ENCODE measurements at places on chromosomes 2 and 18. TPM values are rescaled to one million over a fixed set of nuclear protein-coding genes. Genes with fewer than 3 reads are reported as not detected.

- H3K27ac ChIP-seq = no peak overlapping the region
- peaks cover 31% of the 10 kb centered on the region for H3K4me1 ChIP-seq
- peak; percentile 83 for DNase-seq
- H3K27me3 ChIP-seq = no peaks in the 10 kb centered on the region
- H3K36me3 ChIP-seq = peaks cover 9% of the 10 kb centered on the region
Measured at GRCh38 chr2:218272531-218273212, 2.4 kb downstream of the PNKD start.

GRCh38 chr18:22465859-22466457 is 48.2 kb upstream of the CTAGE1 start:
- peak overlapping the region; percentile 25 for H3K27ac ChIP-seq
- no peaks in the 10 kb centered on the region for H3K36me3 ChIP-seq
- peaks cover 4% of the 10 kb centered on the region for H3K27me3 ChIP-seq

DNA sequence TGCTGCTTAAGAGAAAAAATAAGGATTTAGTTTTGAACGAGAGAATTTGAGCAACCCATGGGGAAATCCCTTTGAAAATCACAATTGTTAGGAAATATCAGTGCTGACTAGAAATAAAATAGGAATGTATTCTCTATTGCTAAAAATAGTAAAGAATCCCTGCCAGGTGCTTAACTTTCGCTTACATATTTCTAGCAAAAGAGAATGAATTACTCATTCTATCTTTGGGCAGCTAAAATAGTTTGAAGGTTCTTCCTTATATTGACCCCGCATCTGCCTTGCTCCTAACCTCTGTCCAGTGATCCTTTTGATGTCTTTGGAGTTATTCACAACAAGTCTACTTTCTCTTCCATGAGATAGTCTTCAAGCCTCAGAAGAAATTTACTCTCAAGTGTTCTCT is 103.8 kb downstream of the PLCL1 start:
- no peaks in the 10 kb centered on the region for H3K36me3 ChIP-seq
- DNase-seq = no peak
- H3K4me3 ChIP-seq = no peak overlapping the region
- H3K27ac ChIP-seq = no peak overlapping the region

GRCh38 chr18:3114451-3114850 is 101.5 kb upstream of the LPIN2 start:
- H3K4me3 ChIP-seq = no peak overlapping the region
- no peak for DNase-seq
- H3K36me3 ChIP-seq = no peaks in the 10 kb centered on the region
- no peak overlapping the region for H3K27ac ChIP-seq
- no peaks in the 10 kb centered on the region for H3K4me1 ChIP-seq
- no peaks in the 10 kb centered on the region for H3K27me3 ChIP-seq

- no peak overlapping the region for H3K27ac ChIP-seq
- no peaks in the 10 kb centered on the region for H3K36me3 ChIP-seq
- DNase-seq = no peak
- peaks cover 4% of the 10 kb centered on the region for H3K4me1 ChIP-seq
- no peak overlapping the region for H3K4me3 ChIP-seq
Measured at GRCh38 chr18:79850731-79851130, 53.0 kb downstream of the KCNG2 start.

DNA sequence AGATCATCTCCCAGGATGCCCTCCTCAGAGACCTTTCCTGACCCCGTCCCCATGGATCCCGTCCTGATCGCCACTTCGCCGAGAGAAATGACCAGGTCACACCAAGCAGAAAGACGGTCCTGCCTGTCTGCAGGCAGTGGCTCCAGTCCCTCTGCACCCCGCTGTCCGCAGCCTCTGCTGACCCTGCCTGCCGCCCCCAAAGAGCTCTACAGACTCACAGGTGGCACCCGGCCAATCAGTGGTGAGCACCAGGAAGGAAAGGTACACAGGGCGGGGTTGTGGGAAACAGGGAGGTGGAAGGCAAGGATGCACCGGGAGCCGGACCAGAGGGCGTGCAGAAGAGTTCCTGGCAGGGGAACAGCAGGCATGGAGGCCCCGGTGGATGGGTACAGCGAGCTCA is 94.8 kb downstream of the NDUFA10 start:
- no peaks in the 10 kb centered on the region for H3K36me3 ChIP-seq
- no peak overlapping the region for H3K27ac ChIP-seq
- no peaks in the 10 kb centered on the region for H3K27me3 ChIP-seq
- no peak overlapping the region for H3K4me3 ChIP-seq

DNA sequence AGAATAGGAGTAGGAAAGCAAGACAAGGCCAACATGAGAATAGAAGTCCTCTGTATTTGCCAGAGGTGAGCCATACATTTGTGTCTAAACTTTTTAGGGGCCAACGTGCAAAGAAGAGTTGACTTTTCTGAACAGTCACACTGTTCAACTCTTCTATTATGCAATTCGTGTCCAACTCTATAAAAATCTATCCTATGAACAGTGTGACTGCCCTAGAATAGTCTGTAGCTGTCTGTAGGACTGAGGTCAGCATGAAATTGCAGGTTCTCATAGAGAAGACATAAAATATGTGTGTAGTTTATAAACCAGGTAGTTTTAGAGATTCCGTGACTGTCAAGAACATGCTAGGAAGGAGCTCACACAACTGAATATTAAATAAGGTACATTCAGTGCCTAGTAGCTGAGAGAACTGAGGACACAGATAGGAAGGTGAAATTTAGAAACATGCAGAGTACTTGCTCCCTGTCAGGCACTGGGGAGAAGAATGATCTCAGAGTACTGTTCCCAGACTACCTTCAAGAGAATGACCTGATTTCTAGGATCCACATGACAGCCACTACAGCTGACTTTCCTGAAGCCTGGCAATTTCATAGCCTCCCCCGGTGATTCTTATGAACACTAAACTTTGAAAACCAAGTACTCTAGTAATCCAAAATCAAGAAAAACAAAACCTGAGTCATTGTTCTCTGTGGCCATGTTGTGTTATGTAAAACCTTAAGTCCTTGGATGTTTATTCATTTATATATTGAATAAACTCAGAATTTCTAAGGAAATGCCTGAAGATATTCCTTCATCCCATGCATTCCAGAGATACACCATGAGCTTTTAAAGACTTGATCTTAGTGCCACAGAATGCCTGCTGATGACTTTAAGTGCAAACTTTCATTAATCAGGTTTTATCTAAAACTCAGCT is 201.5 kb upstream of the BOD1L2 start:
- no peak for DNase-seq
- H3K36me3 ChIP-seq = no peaks in the 10 kb centered on the region
- H3K27ac ChIP-seq = no peak overlapping the region
- H3K27me3 ChIP-seq = no peaks in the 10 kb centered on the region
- H3K4me1 ChIP-seq = peaks cover 7% of the 10 kb centered on the region
- no peak overlapping the region for H3K4me3 ChIP-seq

- H3K27ac ChIP-seq = no peak overlapping the region
- peaks cover under 1% of the 10 kb centered on the region for H3K4me1 ChIP-seq
- no peak overlapping the region for H3K4me3 ChIP-seq
- H3K36me3 ChIP-seq = peaks cover 5% of the 10 kb centered on the region
- peak; percentile 86 for DNase-seq
Measured at GRCh38 chr2:8090748-8091700, 590.8 kb upstream of the ID2 start.

- H3K27me3 ChIP-seq = peaks cover 6% of the 10 kb centered on the region
- H3K4me3 ChIP-seq = peak overlapping the region; percentile 23
- peaks cover 27% of the 10 kb centered on the region for H3K4me1 ChIP-seq
Measured at GRCh38 chr2:203718087-203718486, 11.6 kb downstream of the CD28 start.

DNA sequence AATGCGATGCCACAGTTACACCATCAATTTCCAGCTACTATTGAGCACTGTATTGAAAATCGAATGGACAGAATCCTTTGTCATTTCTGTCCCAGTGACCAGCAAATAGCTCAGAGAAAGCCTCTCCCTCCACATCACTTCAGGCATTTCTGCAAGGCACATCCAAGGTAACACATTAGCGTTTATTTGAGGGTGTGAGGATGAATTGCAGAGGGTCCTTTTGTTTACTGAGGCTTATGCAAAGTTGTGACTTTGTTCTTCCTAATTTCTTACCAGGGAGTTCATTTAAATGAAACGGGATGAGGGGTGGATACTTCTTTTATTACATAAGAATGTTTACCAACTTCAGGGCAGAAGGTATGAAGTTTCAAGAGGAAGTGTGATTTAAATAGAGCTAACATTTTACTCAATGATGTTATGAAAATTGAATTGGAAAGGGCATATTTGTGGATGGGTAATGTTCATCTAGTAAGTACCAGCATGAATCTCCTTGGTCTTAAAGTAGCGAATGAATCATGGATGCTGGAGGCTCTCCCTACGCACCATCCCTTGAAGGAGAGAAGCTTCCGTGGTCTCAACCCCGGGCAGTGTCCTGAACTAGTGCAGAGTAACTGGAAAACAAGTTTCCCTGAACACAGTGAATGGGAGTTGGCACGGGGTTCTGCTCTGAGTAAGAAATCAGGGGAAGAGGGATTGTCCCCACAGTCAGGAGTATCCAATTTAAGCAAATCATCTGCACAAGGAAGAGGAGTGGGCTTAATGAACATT is 756.5 kb downstream of the GALR1 start:
- DNase-seq = no peak
- H3K36me3 ChIP-seq = no peaks in the 10 kb centered on the region
- H3K4me3 ChIP-seq = no peak overlapping the region
- no peak overlapping the region for H3K27ac ChIP-seq

- no peak overlapping the region for H3K27ac ChIP-seq
- no peaks in the 10 kb centered on the region for H3K4me1 ChIP-seq
- H3K4me3 ChIP-seq = no peak overlapping the region
- no peak for DNase-seq
- H3K36me3 ChIP-seq = peaks cover 5% of the 10 kb centered on the region
Measured at GRCh38 chr18:66325251-66325650, 278.6 kb downstream of the CDH19 start.

GRCh38 chr18:13236411-13236810 is 17.9 kb downstream of the LDLRAD4 start:
- H3K36me3 ChIP-seq = no peaks in the 10 kb centered on the region
- no peak overlapping the region for H3K27ac ChIP-seq
- no peak for DNase-seq
- H3K4me3 ChIP-seq = no peak overlapping the region
- no peaks in the 10 kb centered on the region for H3K27me3 ChIP-seq

DNA sequence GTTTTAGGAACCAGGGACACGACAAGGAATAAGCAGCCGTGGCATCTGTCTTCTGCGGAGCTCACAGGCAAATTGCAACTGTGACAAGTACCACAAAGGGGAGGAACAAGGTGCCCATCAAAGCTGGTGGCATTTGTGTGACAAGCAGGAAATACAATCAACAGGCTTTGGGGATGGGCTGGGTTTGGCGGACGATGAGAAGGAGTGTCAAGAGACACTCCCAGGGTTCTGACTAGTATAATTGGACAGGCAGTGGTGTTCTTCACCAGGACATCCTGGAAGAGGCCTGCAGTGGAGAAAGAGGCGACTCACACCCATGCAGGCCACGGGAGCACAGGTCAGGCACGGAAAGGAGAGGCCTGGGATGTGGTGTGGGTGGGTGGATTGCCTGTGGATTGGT is 14.2 kb upstream of the SPATA3 start:
- H3K27me3 ChIP-seq = peaks cover 52% of the 10 kb centered on the region
- peaks cover 80% of the 10 kb centered on the region for H3K4me1 ChIP-seq
- H3K27ac ChIP-seq = peak overlapping the region; percentile 24
- no peak for DNase-seq
- peak overlapping the region; percentile 85 for H3K4me3 ChIP-seq

DNA sequence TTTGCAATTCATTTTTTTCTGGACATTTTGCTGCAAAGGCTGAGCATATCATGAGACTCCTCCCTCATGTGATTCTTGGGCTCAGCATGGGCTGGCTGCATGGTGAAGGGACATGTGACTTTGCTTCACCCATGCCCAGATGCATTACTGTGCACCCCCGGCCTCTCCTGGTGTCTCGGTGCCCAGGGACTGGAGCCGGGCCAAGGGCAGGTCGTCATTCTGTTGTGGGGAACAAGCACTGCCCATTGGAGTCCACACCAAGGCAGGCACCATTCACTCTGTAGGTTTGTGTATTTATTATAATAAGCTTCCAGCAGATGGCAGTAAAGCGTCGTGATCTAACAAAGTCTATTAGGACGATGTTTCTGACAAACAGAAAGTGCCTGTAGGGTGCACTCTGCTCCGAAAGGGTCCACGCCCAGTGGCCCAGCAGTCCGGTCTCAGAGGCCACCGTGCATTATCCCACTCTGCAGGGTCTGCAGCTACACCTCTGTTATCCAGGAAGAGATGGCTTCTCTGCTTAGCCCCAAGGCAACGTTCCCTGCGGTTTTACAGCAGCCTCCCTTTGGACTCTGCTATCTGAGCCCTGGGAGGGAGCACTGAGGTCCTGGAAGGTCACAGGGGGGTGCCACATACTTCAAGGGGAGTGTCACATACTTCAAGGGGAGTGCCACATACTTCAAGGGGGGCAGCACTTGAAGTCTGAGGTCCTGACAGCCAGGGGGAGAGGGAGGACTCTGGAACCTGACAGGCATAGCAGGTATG is 219.6 kb downstream of the TSN start:
- H3K4me1 ChIP-seq = peaks cover 10% of the 10 kb centered on the region
- peak overlapping the region; percentile 58 for H3K4me3 ChIP-seq
- no peak overlapping the region for H3K27ac ChIP-seq
- no peak for DNase-seq
- H3K36me3 ChIP-seq = no peaks in the 10 kb centered on the region

- no peak overlapping the region for H3K4me3 ChIP-seq
- no peaks in the 10 kb centered on the region for H3K36me3 ChIP-seq
- no peaks in the 10 kb centered on the region for H3K27me3 ChIP-seq
- DNase-seq = no peak
- H3K27ac ChIP-seq = no peak overlapping the region
- H3K4me1 ChIP-seq = no peaks in the 10 kb centered on the region
Measured at GRCh38 chr2:34419856-34420255, 820.8 kb upstream of the FAM98A start.

GRCh38 chr2:136208682-136209420 is 90.9 kb upstream of the CXCR4 start:
- no peaks in the 10 kb centered on the region for H3K36me3 ChIP-seq
- DNase-seq = no peak
- peaks cover 22% of the 10 kb centered on the region for H3K4me1 ChIP-seq
- no peak overlapping the region for H3K27ac ChIP-seq
- H3K4me3 ChIP-seq = no peak overlapping the region
- peaks cover 3% of the 10 kb centered on the region for H3K27me3 ChIP-seq

GRCh38 chr18:43525169-43525568 is 247.9 kb upstream of the SYT4 start:
- no peaks in the 10 kb centered on the region for H3K27me3 ChIP-seq
- H3K27ac ChIP-seq = no peak overlapping the region
- no peaks in the 10 kb centered on the region for H3K4me1 ChIP-seq
- no peak overlapping the region for H3K4me3 ChIP-seq

The KDSR gene
- 38.5 TPM for total RNA-seq

The SELENOI gene
- total RNA-seq = 64.0 TPM

The TANC1 gene
- 0.21 TPM for total RNA-seq

The NXPH2 gene
- not detected for total RNA-seq

The ASB18 gene
- not detected for total RNA-seq

The LDLRAD4 gene
- 19.5 TPM for total RNA-seq

The CSRNP3 gene
- total RNA-seq = not detected

The HAAO gene
- not detected for total RNA-seq

The ZRANB3 gene
- 7.0 TPM for total RNA-seq

All from natural killer cell treated with Interleukin-12 subunit alpha and Interleukin-12 subunit beta and Interleukin-15 and Interleukin-18, amount 100 ng/mL, for 72 hours (primary cell).